ENCODE measurements at places on chromosomes 7 and 10. TPM values are rescaled to one million over a fixed set of nuclear protein-coding genes. Genes with fewer than 3 reads are reported as not detected.

Gene MUC12
- total RNA-seq = 0.51 TPM

Gene PLAU
- total RNA-seq = 60.1 TPM

Gene TRIM50
- not detected for total RNA-seq

Gene NACAD
- total RNA-seq = 1.3 TPM

Gene ITIH5
- 49.3 TPM for total RNA-seq

Gene SRGN
- total RNA-seq = 363 TPM

Gene FLNC
- 191 TPM for total RNA-seq

Gene LIPM
- total RNA-seq = not detected

Gene NCF1
- under 0.01 TPM for total RNA-seq

Gene FXYD4
- not detected for total RNA-seq

Gene OR9A2
- not detected for total RNA-seq

Gene SPDYE2B
- total RNA-seq = not detected

Gene AGAP9
- 2.8 TPM for total RNA-seq

Gene NUTM2E
- under 0.01 TPM for total RNA-seq

Gene ICA1
- under 0.01 TPM for total RNA-seq

Gene OPN4
- total RNA-seq = not detected

Gene CRYGN
- 0.50 TPM for total RNA-seq

Gene TBL2
- 83.2 TPM for total RNA-seq

Gene UBTD1
- 22.0 TPM for total RNA-seq

Gene CNPY1
- total RNA-seq = not detected

Gene SSBP1
- total RNA-seq = 131 TPM

Gene C1QL3
- total RNA-seq = not detected

Gene NAT16
- not detected for total RNA-seq

Gene PRPS1L1
- not detected for total RNA-seq

Gene RHOBTB1
- 19.8 TPM for total RNA-seq

Gene POM121
- total RNA-seq = 4.8 TPM

All from fibroblast of lung (primary cell).